ENCODE measurements at places on chromosomes 11 and 22.

DNA sequence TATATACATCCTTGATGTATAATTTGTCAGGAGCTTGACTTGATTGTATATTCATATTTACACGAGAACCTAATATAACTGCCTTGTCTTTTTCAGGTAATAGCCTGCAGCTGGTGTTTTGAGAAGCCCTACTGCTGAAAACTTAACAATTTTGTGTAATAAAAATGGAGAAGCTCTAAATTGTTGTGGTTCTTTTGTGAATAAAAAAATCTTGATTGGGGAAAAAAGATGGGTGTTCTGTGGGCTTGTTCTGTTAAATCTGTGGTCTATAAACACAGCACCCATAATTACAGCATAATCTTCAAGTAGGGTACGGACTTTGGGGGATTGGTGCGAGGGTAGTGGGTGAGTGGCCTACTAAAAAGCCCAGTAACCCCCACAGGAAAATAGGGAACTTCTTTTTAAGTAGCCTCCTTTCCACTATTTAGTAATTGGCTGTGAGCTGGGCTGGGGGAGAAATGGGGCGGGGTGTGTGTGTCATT is 7.5 kb downstream of the MALAT1 start:
- no peak for DNase-seq

DNA sequence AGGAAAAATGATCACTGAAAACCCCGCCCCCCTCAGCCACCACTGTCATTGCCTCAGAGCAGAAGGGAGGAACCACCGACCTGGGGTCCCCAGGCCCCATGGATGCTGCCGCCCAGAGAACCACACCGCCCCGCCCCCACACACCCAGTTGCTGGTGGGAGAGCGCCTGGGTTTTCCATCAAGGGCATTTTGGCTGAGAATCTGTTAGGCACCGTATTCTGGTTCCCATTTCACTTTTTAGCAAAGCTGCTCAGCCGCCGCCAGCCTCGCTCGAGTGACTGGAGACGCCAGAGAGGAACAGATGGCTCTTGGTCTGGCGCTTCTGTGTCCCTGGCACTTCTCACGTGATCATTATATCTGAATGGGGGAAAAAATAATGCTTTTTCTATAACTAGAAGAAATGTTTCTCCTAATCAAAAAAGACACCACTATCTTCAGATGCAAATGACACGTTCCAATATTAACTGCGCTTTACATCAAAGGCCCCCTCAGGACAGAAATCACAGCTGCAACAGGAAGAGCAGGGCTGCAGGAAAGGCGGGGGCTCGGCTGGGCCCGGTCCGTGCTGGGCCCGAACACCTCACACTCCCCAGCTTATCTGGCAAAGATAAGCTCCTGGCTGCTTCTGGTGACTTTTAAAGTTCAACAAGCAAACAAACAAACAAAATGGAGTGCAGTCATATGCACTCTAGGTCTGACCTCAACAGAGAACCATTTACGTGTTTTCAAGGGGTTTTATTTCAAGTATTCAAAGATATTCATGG is 149.8 kb downstream of the MPPED1 start:
- DNase-seq, result no peak

DNA sequence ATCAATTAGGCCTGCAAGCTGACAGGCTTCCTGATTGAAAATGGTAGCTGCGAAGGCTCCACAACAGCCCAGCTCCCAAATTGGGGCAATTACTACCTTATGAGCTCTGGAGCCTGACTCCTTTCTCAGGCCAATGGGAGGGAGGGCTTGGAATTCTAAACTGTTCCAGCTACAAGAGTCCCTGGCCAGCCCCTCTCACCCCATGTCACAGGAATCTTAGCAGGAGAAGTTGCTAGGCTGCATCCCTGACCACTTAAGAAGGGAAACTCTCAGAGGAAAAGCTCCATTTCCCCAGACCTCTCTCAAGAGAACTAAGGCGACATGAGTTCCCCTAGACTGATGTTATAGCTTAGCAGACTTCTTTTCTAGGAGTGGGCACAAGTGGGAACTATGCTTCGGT is 4.9 kb downstream of the LRP4 start:
- no peak for DNase-seq

DNA sequence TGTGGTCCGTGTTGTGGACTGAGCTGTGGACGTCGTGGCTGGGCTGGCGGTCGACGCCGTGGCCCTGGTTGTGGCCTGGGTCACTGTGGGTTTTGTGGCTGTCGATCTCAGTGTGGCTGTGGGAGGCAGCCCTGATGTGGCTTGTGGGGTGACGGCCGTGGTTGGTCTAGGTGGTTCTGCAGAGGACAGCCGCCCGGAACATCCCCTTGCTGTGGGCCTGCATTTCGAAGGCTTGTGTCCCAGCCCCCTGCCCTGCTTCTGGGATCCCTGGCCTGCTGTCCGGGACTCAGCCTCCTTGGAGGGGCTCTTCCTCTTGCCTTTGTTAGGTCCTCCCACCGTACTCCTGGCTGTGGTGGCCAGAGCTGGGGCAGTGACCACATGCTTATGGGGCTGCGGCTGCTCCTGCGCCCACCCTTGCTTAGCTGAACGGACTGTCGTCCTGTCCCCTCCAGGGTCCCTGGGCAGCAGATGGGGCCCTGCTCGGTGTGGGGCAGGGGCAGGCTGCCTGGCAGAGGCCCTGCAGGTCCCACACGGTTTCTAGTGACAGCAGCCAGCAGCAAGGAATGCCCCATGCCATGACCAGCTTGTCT is 17.1 kb downstream of the MUC6 start:
- DNase-seq, result no peak

DNA sequence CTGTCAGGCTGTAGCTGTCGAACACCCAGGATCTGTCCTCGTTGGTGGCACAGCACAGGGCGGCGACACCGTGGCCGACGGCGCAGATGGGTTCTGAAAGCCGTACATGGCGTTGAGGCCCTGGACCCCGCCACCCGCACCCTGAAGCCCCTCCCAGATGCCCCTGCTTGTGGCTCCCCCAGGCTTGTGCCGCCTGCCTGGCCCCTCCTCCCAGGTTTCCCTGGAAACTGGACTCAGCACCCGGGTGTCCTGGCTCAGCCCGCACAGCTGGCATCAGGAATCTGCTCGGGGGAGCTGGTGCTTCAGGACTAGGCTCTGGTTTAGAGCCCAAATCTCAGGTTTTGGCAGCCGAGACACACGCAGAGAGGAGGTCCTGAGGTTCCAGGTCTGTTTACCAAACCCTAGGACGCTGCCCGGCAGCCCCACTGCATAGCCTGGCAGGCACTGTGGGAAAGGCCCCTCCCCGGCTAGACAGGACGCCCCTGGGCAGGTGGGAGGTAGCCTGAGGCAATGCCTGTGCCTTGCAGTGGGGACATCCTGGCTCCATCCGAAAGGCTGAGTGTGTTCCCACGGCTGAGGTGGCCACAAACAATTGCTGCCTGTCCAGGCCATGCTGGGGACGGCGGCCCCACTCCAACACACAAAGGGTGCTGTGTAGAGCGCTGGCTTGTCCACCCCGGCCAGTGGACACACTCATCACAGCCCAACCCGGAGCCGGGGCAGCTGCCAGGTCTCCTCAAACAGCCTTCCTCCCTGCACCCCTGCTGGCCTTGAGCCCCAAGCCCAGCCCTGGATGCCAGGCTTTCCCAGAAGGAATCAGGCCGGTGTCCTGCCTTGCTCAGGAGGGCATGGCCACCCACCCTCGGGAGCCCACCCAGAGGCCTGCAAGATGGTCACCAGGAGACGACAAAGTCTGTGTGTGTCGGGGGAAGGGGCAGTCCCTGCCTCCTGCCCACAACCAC is 4.6 kb downstream of the GATD1 start:
- peak; percentile 52 for DNase-seq

DNA sequence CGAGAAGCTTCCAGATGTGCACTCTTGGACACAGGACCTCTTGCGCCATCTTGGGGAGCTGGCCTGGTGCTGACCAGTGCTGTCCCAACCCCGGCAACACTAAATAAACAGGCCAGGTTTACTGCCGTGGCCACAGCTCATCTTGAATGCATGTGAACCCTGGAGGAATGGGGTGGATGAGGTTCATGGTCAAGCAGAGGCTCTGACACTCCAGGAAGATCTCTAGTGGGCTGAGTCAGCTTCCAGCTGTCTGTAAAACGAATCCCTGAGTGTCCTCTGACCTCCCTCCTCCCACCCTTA is 51.8 kb downstream of the ALX4 start:
- DNase-seq, result no peak

Measured in pancreas (tissue), 10 donors.